Ovary (tissue), 10 donors: ENCODE measurements at places on chromosomes 3 and 15. TPM values are rescaled to one million over a fixed set of nuclear protein-coding genes. Genes with fewer than 3 reads are reported as not detected.

DNA sequence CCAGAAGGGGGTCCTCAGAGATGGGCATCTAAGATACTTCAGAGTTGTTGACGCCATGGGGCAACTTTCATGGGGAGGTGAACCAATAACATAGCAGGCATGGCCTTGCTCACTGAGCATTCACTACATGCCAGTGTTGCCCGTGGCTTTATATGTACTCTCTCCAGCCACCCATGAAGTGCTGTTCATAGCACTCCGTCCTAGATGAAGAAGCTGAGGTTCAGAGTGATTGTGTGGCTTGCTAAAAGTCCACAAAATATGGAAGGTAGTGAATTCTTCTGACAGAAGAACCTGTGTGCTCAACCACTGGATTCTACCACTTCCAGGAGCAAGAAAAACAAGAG is 9.8 kb upstream of the SEMA4B start:
- H3K4me1 ChIP-seq = peaks cover 19% of the 10 kb centered on the region
- H3K36me3 ChIP-seq = no peaks in the 10 kb centered on the region
- no peak overlapping the region for H3K4me3 ChIP-seq
- no peak overlapping the region for H3K27ac ChIP-seq
- DNase-seq = no peak
- H3K27me3 ChIP-seq = no peaks in the 10 kb centered on the region

- H3K4me3 ChIP-seq = peak overlapping the region; percentile 87
- H3K27me3 ChIP-seq = no peaks in the 10 kb centered on the region
- H3K27ac ChIP-seq = peak overlapping the region; percentile 48
- H3K36me3 ChIP-seq = no peaks in the 10 kb centered on the region
- H3K4me1 ChIP-seq = peaks cover 9% of the 10 kb centered on the region
These were observed 730 bp upstream of the ZNF710 start for GRCh38 chr15:90000186-90001001.

DNA sequence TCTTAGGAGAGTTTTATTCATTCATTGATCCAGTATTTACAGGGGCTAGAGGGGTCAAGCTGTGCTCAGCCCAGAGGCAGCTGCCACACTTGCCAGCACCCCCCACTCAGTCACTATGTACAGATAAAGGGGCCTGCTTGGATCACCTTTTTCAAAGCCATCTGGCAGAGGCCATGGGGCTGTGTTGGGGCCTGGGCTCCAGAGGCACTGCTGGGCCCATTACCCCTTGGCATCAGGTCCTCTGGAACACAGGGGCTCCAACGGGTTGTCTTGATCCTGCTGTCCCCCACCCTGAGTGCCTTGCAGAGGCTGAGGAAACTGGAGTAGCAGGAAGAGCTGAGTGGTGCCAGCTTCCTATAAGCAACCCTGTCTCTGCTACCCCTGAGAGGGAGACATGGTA is 43.9 kb downstream of the SEMA3G start:
- no peaks in the 10 kb centered on the region for H3K36me3 ChIP-seq
- H3K27ac ChIP-seq = no peak overlapping the region
- H3K4me1 ChIP-seq = peaks cover 2% of the 10 kb centered on the region
- no peaks in the 10 kb centered on the region for H3K27me3 ChIP-seq
- no peak overlapping the region for H3K4me3 ChIP-seq
- DNase-seq = peak; percentile 31

- DNase-seq = no peak
- no peak overlapping the region for H3K4me3 ChIP-seq
These were observed 87.5 kb downstream of the GAP43 start for GRCh38 chr3:115710799-115711198.

- no peak overlapping the region for H3K27ac ChIP-seq
- no peaks in the 10 kb centered on the region for H3K36me3 ChIP-seq
These were observed 34.4 kb downstream of the RAF1 start for GRCh38 chr3:12629560-12629959.

DNA sequence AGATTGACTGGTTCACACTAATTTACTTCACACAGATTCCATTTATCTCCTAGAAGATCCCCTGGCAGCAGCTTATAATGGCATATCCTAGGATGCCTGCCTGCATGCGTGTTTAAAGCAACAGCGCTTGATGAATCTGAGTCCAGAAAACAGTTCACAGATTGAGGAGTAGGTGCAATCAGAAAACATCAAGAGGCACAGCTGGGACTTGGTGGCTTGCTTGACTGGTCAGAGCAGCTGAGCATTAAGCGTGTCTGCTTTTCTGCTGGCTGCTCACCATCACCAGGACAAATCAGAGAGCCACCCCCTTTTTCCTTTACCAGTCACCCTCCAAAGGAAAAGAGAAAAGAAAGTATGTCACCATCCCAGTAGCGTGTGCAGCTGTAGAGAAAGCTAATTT is 223.6 kb downstream of the WDR72 start:
- H3K36me3 ChIP-seq = no peaks in the 10 kb centered on the region
- no peak overlapping the region for H3K4me3 ChIP-seq
- no peaks in the 10 kb centered on the region for H3K4me1 ChIP-seq
- DNase-seq = no peak

- H3K27me3 ChIP-seq = no peaks in the 10 kb centered on the region
- no peaks in the 10 kb centered on the region for H3K36me3 ChIP-seq
- no peak for DNase-seq
- H3K4me3 ChIP-seq = no peak overlapping the region
These were observed 487 bp downstream of the DUOX2 start for GRCh38 chr15:45113380-45113990.

DNA sequence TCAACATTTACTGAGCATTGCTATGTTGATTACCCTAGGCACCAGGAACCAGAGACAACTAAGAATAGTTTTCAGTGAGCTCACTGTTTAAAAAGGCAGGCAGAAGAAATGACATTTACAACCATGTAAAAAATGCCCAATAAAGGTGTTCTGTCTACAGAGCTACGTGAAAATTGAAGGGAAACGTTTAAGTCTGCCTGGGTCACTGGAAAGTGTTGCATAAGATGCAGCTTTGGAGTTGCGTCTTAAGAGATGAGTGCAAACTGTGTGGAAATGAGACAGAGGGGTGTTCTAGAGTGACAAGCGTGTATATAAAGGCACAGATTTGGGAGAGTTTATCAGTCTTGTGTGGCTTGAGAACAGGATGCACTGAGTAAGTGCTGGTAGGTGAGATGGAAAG is 278.7 kb upstream of the GOLGA6L4 start:
- H3K27me3 ChIP-seq = no peaks in the 10 kb centered on the region
- DNase-seq = no peak
- H3K4me3 ChIP-seq = no peak overlapping the region
- H3K27ac ChIP-seq = no peak overlapping the region

DNA sequence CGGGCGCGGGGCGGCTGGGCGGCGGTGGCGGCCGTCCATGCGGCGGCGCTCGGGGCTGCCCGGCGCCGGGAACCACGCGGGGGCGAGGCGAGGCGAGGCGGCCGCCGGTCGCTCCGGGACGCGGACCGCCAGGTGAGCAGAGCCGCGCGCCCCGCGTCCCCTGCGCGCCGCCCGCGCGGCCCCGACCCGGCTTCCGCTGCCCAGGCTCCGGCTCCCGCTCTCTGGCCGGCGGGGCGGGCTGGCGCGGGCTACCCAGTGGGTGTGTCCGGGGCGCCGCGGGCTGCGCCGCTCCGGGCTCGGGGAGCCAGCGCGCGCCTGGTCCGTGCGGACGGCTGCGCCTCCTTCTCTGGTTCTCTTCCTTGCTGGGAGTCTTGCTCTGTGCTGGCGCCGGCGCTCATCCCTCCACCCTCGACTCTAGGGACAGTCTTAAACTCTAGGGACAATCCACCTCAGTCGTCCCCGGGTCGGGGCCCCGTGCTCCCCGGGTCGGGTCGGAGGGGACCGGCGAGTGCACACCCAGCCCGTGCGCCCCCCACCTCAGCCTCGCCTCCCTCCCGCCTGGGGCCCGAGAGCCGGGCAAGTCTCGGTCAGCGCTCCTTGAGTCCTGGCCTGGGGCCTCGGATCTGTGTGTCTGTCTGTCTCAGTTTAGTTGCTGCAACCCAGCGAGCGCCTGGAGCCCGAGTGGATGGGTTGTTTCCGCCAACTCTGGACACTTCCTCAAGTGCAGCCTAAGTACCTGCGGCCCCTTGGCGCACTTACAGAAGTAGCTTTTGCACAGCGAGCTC is 488 bp downstream of the THSD4 start:
- H3K36me3 ChIP-seq = no peaks in the 10 kb centered on the region

DNA sequence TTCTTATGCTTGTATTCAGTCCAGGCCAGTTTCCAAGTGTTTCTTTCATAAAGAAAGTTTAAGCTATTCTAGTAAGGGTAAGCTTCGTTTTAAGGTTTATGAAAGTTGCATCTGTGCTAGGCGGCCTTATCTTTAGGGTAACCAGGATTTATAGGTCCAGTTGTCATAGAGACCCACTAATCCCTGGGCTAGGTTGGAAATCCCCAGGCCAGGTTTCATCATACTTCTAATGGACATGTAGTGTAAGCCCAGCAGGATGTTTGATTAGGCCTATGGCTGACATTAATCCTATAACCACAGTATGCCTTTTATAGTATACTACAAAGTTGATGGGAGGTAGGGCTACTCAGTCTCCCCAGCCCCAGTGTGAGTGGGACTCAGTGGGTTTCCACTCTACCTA is 312.4 kb downstream of the CACNA2D3 start:
- H3K36me3 ChIP-seq = no peaks in the 10 kb centered on the region
- no peak overlapping the region for H3K4me3 ChIP-seq
- DNase-seq = no peak
- H3K27ac ChIP-seq = no peak overlapping the region
- H3K4me1 ChIP-seq = no peaks in the 10 kb centered on the region
- H3K27me3 ChIP-seq = no peaks in the 10 kb centered on the region

- H3K27me3 ChIP-seq = no peaks in the 10 kb centered on the region
- peak; percentile 75 for DNase-seq
- no peak overlapping the region for H3K4me3 ChIP-seq
- no peak overlapping the region for H3K27ac ChIP-seq
- H3K36me3 ChIP-seq = no peaks in the 10 kb centered on the region
- peaks cover 41% of the 10 kb centered on the region for H3K4me1 ChIP-seq
These were observed 25.9 kb downstream of the SMAD3 start for GRCh38 chr15:67091071-67091979.

DNA sequence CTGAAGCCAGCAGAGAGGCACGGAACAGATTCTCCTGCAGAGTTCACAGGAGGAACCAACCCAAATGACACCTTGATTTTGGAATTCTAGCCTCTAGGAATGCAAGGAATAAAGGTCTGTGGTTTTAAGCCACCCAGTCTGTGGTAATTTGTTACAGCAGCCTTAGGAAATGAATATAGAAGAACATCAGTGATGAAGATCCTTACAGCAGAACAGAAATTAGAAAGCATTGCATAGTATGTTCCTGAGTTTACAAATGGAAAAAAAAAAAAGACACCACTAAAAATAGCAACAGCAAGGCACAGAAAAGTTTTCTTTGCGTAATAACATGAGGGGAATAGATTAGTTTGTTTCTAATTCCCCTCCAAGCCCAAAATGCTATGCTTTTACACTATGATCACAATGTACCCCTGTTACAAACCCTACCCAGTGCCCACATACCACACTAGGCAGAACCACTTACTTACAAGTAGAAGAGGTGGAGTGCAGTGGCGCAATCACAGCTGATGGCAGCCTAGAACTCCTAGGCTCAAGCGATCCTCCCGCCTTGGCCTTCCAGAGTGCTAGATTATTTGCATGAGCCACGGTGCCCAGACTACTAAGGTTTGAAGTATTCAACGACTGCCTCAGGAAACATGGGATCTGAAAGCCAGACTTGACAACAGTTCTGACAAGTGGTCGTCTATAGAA is 84.3 kb downstream of the SHQ1 start:
- no peak overlapping the region for H3K27ac ChIP-seq
- no peaks in the 10 kb centered on the region for H3K27me3 ChIP-seq

GRCh38 chr3:190381441-190381840 is 6.5 kb upstream of the CLDN16 start:
- no peaks in the 10 kb centered on the region for H3K36me3 ChIP-seq
- no peak overlapping the region for H3K4me3 ChIP-seq
- DNase-seq = no peak
- no peaks in the 10 kb centered on the region for H3K4me1 ChIP-seq
- no peaks in the 10 kb centered on the region for H3K27me3 ChIP-seq

DNA sequence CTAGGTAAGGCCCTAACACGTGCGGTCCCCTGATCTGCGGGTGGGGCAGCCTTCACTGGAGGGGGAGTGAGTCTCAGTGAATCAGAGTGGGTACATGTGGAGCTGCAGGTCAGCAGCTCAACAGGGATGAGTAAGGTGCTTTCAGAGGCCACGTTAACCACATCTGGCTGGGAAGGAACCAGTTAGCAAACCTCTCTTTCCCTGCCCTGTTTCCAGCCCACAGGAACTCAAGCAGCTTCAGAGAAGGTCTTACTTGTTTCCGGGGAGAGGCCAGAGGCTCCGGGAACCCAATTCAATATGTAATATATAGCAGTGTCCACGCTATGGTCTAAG is 175.3 kb downstream of the XXYLT1 start:
- no peaks in the 10 kb centered on the region for H3K4me1 ChIP-seq
- no peak overlapping the region for H3K27ac ChIP-seq
- H3K27me3 ChIP-seq = no peaks in the 10 kb centered on the region
- H3K4me3 ChIP-seq = no peak overlapping the region
- no peak for DNase-seq

GRCh38 chr3:36362216-36362615 is 18.1 kb upstream of the STAC start:
- no peak overlapping the region for H3K27ac ChIP-seq
- H3K4me1 ChIP-seq = no peaks in the 10 kb centered on the region
- no peaks in the 10 kb centered on the region for H3K27me3 ChIP-seq

GRCh38 chr15:60340207-60340921 is 57.4 kb downstream of the ANXA2 start:
- no peaks in the 10 kb centered on the region for H3K4me1 ChIP-seq
- H3K4me3 ChIP-seq = no peak overlapping the region
- no peak for DNase-seq
- H3K27ac ChIP-seq = no peak overlapping the region

DNA sequence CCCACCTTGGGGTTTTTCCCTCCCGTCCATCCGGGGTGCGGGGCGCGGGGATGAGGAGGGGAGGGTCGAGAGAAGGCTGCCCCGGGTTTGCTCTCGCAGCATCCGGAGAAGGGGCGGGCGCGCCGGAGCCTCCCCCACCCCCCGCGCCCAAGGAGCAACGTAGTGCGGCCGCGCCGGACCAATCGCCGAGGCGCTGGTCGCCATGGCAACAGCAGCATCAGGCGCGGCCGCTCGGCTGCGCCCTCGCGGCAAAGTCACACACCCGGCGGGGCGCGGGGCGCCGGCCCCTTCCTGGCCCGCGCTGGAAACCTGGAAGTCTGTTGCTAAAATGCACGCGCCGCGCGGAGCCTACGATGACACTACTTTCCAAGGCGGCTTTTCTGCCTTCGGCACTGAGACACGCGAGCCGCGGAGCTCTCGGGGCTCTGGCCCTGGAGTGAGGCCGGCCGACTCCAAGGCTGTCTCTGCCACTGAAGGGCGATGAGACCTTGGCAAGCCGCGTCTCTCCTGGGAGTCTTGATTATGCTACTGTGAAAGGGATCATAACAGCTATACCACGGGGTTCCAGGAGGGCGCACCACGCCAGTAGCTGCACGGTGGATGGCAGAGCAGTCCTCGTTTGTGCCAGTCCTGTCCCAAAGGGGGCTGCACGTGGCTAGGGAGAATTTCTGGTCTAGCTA is at the start of gene IQSEC1:
TSS of gene IQSEC1 (minus strand) at position 104 of the 680 bp plus-strand sequence. CDS start 415 bp downstream, outside the sequence.
- no peaks in the 10 kb centered on the region for H3K4me1 ChIP-seq
- no peaks in the 10 kb centered on the region for H3K27me3 ChIP-seq
- no peak within 1 kb of the TSS for H3K27ac ChIP-seq
- H3K36me3 ChIP-seq = no peaks in the 10 kb centered on the region
- peak; percentile 23 for DNase-seq

Gene LRRC31
- not detected for total RNA-seq

Gene SELENOK
- total RNA-seq = 56.1 TPM

Gene KCNMB3
- 1.3 TPM for total RNA-seq

Gene NR2E3
- total RNA-seq = not detected

Gene BFSP2
- not detected for total RNA-seq

Gene PLXNB1
- total RNA-seq = 70.9 TPM

Gene PGBD4
- 1.5 TPM for total RNA-seq

Gene SST
- total RNA-seq = 7.5 TPM

Gene CDCP1
- 0.30 TPM for total RNA-seq

Gene AMT
- 8.7 TPM for total RNA-seq

Gene AHSG
- not detected for total RNA-seq
